ENCODE measurements at places on chromosomes 13 and 19.

- DNase-seq = no peak
Measured at GRCh38 chr13:35787937-35788336, 311.4 kb upstream of the MAB21L1 start.

GRCh38 chr13:94212196-94212595 is 267.3 kb downstream of the DCT start:
- DNase-seq = no peak

GRCh38 chr13:45436332-45436731 is 18.2 kb upstream of the SLC25A30 start:
- DNase-seq = no peak

DNA sequence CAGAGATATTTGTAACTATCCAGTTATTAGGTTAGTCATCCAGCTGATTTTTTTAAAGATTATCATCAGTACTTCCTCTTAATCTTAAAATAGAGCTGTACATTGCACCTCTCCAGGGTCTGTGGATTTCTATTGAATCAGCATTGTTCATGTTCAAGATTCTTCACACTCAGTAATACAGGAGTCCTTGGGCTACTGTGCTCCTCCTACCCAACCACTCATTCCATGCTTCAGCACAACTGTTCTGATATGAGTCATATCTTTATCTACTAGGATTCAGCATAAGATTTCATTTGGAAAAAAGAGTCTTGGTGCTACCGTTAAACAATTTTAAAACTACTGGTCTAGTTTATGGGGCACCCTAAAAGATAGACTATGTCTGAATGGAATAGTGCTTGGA is 357.8 kb downstream of the DCT start:
- no peak for DNase-seq

DNA sequence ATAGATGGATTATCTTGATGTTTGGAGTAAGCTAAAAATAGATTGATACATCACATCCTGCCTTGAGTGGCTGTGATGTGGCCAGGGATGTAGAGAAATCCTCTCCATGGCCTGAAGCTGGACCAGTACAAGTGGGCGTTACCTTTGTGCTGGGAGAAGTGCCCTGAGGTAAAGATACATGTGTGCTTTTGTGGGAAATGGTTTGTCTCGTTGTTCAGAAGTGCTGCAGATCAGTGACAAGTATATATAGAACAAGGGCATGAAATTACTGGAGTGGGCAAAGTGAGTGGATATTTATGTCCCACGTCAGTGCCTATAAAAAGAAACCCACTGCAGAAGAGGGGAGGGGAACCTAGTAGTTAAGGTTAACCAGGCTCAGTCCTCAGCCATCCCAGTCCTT is 12.2 kb upstream of the ZNF304 start:
- no peak for DNase-seq

GRCh38 chr19:29478578-29479565 is 46.9 kb upstream of the VSTM2B start:
- no peak for DNase-seq

DNA sequence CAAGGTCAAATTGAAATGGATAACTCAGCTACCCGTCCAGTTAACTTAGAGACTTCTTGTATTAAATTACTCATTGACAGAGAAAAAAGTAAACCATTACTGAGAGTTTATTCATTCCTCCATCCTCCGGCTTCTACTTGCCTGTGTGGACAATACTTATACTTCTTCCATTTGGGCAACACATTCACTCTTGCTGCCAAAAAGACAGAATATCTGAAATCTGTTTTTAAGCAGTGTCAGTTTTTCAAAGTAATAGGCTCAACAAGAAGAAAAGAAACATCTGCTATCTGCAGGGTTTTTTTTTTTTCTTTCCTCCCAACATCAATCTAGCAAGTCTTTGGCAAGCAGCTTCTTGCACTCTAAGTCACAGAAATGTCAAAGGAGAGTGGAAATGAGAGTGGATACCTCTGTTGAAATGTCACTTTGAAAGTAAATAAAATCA is 1142.8 kb downstream of the PCDH9 start:
- DNase-seq = no peak

GRCh38 chr13:57823704-57824103 is 192.2 kb downstream of the PCDH17 start:
- DNase-seq = no peak

DNA sequence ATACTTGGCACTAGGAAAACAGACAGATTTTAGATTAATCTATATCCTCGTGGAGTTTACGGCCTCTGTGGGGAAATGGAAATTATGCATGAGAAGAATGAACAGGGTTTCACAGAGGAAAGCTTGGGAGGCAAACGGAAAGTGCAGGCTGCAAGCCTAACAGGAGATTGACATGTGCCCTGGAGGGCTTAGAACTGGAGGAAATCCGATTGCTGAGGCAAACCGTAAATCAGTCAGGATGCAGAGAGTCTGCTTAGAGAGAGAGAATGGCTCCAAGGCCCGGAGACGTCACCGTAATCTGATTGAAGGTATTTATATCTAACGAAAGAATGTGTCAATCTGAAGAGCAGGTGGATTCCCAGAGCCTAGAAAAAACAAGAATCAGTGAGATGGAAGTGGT is 143.2 kb downstream of the KATNAL1 start:
- no peak for DNase-seq

- DNase-seq = no peak
Measured at GRCh38 chr13:37602733-37603381, 4.3 kb upstream of the POSTN start.

- DNase-seq = no peak
Measured at GRCh38 chr13:48561466-48562235, 28.8 kb upstream of the RCBTB2 start.

DNA sequence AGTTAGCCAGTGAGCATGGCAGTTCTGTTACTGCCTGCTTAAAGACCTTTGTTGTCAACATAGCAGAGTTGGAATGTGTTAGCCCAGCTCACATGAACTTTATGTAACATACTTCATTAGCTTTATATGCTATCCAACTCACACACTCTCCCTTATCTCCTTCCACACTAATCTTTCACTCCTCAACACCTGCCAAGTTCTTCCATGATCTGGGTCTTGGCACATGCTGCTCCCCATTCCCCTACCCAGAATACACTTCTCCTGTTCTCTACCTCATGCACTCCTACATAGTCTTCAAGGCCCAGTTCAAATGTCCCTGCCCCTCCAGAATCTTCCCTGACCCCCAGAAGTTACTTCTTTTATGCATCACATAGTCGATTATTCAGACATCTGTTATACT is 179.3 kb downstream of the KATNAL1 start:
- no peak for DNase-seq

GRCh38 chr19:17846146-17846545 is 1.6 kb downstream of the JAK3 start:
- DNase-seq = no peak

- no peak for DNase-seq
Measured at GRCh38 chr19:17711851-17712250, 7.4 kb upstream of the MAP1S start.

DNA sequence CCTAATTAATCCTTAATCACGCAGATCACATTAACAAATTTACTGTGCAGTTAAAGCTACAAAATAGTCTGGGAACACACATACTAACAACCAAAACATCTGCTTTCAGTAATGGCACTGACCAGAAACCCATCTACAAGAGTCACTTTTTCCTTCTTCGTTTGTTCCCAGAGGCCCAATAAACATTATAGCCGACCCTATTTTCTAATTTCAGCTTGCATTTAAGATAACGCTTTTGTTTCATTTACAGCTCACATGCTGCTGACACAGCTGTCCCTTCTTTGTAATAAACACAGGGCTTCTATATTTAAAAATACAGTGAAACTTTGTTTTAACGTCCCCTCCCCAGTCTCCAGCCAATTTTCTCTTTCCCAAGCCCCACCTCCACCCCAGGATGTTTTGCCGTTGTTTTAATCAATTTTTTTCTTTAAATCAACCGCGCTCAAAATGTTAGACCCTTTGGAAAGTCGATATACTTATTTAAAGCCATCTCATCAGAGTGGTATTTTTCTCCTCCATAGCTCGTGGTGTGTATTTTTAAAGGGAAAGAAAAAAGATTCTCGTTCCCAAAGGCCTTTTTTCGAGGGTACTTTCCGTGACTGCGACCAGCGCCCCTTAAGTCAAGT is 1.7 kb upstream of the WBP4 start:
- no peak for DNase-seq

DNA sequence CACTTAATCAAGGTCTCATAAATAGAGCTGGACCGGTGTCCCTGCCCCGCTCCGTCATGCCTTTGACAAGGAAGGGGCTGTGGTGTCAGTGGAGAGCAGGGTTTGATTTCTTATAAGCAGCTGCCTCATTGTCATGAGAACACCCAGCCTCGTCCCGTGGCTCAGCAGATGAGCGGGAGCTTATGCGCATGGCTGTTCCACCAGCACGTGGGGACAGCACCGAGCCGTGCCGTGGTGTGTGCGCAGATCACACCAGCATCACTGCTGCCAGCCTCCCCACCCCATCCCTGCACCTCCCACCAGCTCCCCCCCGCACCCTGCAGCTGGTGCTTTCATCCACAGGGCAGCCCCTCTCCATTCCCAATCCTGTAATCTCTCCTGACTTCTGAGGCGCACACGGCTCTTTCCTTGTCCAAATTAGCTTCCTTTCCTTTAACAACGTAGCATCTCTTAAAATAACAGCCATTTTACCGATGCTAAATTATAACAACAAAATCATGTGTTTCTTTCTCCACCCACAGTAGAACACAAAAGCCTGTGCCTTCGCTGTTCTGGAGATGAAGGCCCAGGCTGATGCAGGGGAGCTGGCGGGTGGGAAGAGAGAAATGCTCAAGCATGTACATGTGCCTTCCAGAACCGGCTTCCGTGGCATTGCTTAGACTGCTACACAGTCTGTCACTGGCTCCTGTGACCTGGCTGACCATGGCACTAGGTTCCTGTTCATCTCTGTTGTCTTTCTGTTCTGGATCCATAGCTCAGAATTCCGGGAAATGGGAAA is 96.8 kb downstream of the RAB20 start:
- DNase-seq = no peak

GRCh38 chr13:49853535-49853934 is 61.1 kb upstream of the KPNA3 start:
- DNase-seq = no peak

- no peak for DNase-seq
Measured at GRCh38 chr19:48627865-48628314, 8.6 kb downstream of the SPHK2 start.

GRCh38 chr13:31049833-31050232 is 111.9 kb downstream of the HSPH1 start:
- DNase-seq = no peak

DNA sequence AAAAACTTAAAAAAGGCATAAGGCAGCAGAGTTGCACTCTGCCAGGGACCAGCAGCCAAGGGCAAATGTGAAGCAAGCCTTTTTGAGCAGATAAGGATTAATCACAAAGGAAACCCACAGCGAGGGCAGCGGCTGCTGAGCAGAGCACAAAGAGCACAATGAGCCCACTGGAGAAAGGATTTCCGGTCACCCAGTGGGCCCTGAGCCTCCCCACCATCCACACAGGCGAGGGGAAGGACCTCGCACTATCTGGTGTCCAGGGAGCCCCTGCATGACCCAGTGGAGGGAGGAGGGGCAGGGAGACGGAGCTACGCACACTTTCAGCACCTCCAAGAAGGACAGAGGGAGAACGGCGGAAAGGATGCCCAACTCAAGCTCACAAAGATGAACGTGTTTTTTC is 40.0 kb downstream of the COL4A1 start:
- no peak for DNase-seq

DNA sequence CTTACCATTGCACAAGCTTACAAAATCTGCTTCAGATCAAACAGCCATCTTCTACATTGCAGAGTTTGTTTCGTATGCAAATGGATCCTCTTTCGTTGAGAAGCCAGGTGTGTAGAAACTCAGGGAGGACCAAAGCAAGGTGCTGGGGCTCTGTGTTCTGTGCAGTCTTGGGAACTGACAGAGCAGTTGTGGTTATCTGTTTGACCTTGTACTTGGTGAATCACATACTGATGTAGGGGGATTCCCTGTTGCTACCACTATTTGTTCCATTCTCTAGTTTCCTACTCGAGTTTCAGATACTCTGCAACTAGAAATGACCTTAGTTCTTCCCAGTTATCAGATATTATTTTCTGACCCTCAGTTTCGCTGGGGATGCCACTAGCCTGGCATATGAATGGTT is 95.2 kb upstream of the CLDN10 start:
- no peak for DNase-seq

DNA sequence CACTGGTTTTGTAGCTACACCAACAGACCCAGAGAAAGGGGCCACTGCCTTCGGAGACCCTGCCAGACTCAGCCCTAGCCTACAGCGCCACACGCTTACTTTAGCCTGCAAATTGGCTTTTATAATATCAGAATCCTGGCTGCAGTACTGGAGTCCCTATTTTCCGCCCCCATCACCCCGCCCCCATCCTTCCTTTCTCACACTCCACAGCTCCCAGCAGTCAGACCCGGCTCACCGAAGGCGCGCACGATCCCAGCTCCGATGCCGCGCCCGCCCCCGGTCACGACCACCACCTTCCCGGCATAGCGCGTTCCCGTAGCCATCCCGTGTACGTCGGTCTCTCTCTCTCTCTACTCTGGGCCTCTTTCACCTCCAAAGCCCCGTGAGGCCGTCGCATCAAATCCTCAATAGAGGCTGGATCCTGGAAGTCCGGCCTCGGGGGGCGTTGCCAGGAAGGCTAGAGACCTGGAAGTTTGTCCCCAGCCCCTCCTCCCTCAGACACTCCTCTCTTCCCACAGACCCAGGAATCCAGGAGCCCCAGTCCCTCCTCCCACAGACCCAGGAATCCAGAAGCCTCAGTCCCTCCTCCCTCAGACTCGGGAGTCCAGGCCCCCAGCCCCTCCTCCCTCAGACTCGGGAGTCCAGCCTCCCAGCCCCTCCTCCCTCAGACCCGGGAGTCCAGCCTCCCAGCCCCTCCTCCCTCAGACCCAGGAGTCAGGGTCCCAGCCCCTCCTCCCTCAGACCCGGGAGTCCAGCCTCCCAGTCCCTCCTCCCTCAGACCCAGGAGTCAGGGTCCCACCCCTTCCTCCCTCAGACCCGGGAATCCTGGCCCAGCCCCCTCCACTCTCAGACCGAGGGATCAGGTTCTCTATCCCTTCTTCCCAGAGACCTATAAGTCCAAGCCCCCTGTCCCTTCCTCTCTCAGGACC is at the start of gene HSD17B14:
Gene HSD17B14, minus strand, starts transcription at position 403 of the 929 bp plus-strand sequence. Its CDS starts 80 bp downstream, at position 323.
- no peak for DNase-seq

DNA sequence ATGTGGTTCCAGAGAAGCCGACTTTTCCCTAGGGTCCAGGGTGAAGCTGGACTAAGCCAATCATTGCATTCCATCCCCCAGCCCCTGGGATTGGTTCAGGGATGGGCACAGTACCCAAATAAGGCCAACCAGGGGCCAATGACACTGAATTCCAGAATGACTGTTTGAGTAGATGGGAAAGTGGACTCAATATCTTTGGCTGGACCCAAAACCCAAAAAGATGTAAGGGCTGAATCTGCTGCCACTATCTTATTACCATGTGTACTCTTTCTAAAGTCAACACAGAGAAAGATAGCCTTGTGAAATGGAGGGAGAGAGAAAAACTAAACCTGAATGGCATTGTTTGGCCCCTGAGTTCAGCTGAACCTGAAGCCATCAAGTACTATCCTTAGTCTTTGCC is 39.2 kb upstream of the TNFSF11 start:
- DNase-seq = no peak

DNA sequence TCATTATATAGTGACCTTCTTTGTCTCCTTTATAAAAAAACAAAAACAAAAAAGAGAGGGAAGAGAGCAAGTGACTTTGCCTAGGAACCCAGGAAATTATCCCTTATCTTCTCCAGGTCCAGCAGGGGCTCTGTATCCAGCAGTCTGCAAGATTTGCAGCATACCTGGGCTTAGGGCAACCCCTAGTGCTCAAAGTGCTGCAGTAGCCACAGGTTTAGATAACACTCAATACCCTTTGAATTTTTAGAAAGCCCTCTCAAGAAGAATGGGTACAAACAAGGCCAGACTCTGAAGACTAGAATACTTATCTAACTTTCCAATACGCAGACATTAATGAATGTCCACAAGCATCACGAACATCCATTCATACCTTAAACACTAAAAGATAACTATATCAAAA is 43.2 kb downstream of the CCNA1 start:
- DNase-seq = no peak

Measured in activated CD4-positive, alpha-beta T cell treated with anti-CD3 and anti-CD28 coated beads, Interleukin-2, amount 50 U/mL, for 4 hours (primary cell).